CD4-positive, alpha-beta T cell (primary cell): ENCODE measurements at places on chromosomes 5 and 9.

- DNase-seq: no peak
Measured at GRCh38 chr9:81377320-81377719, 312.0 kb downstream of the TLE1 start.

GRCh38 chr5:173745557-173745956 is 129.1 kb upstream of the BOD1 start:
- DNase-seq: no peak

GRCh38 chr5:151253605-151253950 is 593 bp downstream of the GM2A start:
- no peak for DNase-seq

- DNase-seq: no peak
Measured at GRCh38 chr9:20981486-20981885, 50.0 kb downstream of the HACD4 start.

DNA sequence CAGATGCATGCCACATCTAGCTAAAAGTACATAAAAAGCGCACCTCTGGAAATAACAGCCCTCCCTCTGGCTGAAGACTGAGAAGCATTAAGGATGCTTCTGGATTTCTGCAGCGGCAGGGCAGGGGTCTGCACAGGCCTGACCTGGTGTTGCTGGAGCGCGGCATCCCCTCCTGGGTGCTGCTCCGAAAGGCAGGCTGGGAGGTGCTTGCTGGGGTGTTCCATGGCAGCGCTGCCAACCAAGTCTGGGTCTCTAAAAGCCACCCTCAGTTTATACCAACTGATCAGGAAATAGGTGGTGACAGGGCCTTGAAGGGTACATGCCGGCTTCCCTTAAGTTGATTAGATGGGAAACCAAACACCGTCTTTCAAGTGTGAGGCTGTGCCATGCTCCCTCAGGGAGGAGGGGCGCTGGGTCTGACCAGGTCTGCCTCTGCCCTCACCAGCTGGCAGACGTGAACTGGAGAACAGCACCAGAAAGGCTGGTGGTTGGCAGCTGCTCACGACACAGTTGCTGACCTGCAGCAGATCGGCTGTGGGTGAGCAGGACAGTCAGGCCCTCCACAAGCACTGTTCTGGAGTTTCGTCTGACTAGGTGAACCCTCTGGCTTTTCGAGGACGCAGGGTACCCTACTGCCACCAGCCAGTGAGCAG is 81.6 kb downstream of the DAP start:
- DNase-seq: no peak
